ENCODE measurements at places on chromosomes 2 and 18.

DNA sequence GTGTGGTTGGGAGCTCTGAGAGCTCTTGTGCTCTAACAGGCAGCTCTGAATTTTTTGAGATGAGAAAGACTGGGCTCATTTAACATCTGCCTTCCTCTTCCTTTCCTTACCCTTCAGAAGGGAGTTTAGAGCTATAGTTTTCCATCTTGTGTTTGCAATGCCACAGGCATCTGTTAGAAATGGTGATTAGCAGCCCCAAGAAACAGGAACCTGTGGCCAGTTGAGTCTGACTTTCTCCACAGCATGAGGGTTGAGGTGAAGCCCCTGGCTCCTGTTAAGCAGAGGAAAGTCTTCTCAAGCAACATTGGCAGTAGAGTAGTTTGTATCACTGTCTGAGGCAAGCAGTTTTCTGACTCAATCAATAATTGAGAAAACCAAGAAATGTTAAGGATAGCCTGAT is 577.4 kb downstream of the ZEB2 start:
- no peak for DNase-seq

- no peak for DNase-seq
Observed at GRCh38 chr2:110205660-110206455, 1.0 kb upstream of the NPHP1 start.

DNA sequence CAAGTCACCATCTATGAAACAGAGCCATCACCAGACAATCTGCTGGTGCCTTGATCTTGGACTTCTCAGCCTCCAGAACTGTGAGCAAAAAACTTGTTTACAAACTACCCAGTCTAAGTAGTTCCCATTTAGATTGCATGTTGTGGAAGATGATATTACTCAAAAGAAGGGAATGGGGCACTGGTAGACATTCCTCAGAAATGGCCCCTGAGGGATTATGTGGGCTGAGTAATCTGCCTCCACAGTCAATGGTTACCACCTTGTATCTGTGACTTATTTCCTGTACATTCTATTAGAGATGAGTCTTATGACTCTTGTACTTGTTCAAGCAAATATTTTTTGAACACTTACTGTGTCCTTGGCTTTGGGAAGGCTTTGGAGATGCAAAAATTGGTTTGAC is 160.4 kb downstream of the NUP35 start:
- DNase-seq, result no peak

DNA sequence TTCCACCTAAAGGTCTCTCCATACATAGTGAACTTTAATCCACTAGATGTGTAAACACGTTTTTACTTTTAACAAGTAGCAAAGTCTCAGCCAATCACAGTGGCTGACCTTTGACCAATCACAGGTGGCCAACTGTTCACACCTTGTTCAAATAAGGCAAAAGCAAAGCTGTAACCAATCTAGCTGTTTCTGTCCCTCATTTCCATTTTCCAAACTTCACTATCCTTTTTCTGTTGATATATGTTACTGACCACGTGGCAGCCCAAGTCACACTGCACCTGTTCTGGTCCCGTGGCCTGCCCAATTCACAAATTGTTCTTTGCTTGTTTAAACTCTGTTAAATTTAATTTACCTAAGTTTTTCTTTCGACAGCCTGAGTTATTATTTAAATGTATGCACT is 393.5 kb upstream of the NETO1 start:
- DNase-seq, result no peak

DNA sequence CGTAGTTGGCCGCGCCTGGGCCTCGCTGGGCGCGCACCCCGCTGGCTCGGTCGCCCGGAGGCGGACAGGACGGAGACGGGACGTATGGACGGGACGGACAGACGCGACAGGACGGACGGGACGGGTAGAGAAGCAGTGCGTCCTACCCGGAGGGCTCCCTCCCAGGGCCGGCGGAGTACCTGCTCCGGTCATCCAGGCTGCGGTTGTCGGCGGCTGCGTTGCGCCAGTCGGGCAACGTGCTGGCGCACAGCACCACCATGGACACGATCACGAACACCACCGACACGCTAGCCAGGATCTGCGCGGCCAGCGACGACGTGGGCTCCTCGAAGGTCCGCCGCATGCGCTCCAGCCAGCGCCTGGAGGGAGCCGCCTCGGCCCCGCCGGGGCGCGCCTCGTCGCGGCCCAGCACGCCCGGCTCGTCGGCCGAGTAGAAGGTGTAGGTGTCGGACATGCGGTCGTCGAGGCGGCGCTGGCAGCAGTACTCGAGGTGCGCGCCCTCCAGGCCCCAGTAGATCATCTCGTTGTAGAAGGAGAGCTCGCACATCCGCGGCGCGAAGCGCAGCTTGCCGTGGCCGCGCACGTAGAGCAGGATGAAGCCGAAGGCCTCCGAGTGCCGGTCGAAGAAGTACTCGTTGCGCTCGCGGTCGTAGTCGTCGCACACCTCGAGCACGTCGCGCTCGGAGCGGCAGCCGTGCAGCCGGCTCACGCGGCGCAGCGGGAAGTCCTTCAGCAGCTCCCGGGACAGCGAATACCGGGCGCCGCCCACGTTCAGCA is 903 bp downstream of the KCNG3 start:
- peak; percentile 64 for DNase-seq

DNA sequence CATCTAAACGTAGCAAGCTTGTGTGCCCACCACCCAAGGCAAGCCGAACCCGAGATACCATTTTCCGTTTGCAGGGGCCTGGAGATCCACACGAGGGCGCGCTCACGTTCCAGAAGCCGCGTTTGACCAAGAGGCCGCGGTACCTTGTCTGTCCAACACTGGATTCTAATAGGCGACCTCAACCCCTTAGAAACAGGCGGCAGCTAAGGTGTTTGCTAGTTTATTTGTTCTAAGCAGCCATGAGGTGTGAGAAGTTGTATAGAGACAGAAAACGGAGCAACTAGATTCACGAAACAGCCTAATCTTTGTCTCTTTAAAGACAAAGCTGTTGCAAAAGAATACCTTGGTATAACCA is 4.2 kb downstream of the HOXD11 start:
- DNase-seq, result peak; percentile 82

DNA sequence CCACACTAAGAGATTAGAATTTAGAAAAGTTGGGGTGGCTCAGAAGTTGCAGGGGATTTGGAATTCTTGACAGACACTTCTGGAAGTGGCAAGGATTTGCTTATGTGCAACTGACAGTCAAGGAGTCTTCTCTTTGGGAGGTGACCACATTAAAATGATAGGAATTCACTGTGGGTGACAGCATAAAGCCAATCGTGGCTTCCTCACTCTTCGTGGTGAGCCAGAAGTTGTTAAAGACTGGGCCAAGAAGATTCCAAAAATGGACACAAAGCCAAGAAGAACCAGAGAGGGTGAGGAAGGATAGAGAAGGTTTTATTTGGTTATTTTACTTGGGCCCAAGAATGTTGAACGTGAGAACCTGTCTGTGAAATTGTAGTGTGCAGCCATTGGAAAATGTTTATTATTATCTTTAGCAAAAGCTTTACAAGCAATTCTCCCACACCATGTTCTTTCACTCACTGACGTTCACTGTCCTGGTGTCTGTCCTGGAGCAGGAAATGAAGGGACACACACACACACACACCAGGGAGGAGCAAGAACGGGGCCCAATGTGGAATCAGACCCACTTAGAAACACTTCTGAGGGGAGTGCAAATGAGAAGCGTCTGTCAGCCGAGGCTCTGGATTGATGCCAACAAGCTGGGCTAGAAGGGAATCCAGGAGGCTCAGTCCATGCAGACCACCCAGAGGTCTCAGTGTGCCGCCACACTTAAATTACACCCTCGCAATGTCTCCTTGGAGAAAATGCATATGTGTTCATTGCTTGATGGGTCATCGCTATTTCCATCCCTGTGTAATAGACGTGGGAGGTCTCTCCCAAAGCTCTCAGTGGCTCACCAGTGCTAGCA is 37.2 kb downstream of the STEAP3 start:
- no peak for DNase-seq
